HTR-8/SVneo (cell line): ENCODE measurements at places on chromosomes 2 and 18.
A peak's percentile ranks its signal among the peaks of the same experiment; 100 is the strongest.

GRCh38 chr2:230075988-230076631 lies 7.4 kb upstream of the SLC16A14 start:
- DNase-seq, result no peak

DNA sequence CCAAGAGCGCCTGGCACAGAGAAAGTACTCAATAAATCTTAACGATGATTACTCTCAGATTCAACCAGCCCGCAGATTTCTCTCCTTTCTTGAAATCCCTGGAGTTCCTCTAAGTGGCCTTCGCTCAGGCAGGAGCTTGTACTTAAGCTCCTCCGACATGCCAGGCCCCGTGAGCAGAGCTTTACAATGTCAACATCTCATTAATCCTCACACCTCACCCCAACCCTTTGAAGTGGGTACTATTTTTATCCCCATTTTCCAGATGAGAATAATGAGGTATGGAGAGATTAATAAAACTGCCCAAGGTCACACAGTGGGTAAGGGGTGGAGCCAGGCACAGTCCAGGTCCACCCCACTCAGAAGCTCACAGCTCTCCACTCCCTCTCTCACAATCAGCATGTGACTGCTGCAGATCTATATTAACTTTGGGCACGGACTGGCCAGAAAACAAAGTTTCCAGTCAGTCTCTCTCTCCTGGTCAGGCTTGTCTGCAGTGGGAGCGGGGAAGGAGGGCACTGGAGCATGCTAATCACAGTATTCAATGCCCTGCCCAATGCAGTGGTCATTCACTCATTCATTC lies 18.0 kb downstream of the DNMT3A start:
- DNase-seq, result no peak

GRCh38 chr2:98818164-98818563 lies 87.2 kb upstream of the MGAT4A start:
- DNase-seq, result no peak

DNA sequence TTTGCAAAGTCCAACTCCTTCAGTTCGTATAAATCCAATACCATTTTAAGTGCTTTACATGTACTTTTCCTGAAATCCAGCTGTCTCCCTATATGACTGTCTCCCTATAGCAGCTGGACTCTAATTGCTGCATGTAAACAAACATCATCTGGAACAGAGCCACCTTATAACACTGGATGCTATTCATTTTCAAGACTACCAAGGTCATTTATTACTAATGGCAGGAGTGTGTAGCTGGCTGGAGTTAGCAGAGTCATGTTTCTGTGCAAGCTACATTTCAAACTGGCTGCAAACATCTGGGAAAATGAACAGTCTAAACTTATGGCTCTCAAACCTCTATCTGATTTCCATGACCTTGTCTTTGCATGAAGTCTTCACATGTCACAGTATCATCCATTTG lies 575.2 kb downstream of the PIK3C3 start:
- DNase-seq, result no peak

DNA sequence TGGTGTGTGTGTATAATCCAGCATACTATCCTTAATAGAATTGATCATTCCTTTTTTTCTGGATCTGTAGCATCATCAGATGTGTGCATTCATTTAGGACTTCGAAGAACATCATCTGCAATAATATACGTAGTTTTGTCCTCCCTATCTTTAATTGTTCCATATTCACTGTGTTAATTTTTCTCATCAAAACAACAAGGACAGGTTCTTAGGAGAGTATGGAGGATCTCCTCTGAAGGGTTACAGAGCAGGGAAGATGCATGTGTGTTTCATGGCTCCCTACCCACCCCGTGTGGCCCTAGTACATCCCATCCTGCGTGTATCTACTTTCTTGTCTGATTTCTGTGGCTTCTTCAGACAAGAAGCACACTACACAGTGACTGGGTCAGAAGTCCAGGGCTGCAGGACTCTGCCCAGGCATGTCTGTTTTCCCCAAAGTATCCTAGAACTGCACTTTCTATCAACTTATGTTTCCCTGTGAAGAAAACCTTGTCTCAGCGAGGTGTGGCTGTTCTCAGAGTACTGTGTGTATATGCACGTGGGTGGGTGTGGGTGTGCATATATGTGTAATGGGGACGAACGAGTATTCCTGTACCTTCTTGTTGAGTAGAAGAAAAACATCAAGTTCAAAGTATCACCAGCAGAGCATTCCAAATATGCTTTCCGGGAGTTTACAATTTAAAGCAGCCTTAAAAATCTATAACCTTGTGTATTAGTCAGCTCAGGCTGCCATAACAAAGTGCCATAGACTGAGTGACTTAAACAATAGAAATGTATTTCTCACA lies 220.4 kb upstream of the FOSL2 start:
- no peak for DNase-seq

DNA sequence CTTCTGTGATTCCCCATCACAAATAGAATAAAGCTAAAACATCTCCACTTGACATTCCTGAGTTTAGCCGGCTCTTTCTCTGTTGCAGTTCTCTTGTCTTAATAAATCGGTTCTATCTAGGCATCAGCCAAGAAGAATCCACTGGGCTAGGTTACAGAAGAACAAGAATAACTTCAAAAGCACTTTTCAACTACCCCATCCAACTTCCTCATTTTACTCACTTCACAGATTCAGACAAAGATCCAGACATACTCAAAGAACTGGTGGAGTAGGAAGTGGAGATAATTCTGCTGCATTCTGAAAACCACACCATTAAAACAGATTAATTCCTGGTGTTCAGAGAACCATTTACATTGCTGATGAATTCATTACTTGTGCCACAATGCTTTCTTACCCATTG lies 9.6 kb upstream of the ALPK2 start:
- no peak for DNase-seq

GRCh38 chr18:34031810-34032209 lies 192.9 kb downstream of the NOL4 start:
- no peak for DNase-seq

DNA sequence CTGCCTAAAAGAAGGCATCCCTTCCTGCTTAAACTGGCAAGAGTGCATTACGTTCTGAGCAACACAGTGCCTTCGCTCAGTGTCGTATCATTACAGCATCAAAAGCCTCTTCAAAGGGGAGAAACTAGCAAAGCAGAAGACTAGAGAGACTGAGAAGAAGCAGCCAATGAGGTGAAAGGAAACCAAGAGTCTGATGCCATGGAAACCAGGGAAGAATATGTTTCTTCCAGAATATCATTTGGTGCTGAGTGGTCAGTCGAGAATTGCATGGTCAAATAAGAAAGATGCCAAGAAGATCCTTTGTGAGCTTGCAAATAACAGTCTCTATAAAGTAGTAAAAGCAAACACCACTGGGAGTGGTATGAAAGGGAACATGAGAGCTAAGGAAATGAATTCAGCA lies 312.1 kb upstream of the CHST9 start:
- no peak for DNase-seq

DNA sequence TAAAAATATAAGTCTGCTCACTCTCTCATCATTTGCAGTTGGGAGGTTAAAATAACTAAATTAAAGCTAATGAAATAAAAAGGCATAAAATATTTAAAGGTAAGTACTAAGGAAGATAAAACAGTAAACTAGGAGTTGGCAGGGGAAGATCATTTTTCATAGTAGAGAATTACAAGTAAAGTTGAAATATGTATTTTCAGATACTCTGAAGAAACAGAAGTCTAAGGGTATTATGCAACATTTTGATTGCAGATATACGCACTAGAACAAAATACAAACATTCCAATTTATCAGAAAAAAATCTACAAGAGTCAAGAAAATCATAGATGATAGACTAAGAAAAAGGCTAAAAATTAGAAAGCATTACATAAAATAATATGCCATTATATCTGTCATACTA lies 167.6 kb upstream of the CTAGE1 start:
- DNase-seq, result no peak

- no peak for DNase-seq
Measured at GRCh38 chr2:73423913-73424312, 38.3 kb downstream of the ALMS1 start.

- DNase-seq, result no peak
Measured at GRCh38 chr2:237594514-237594871, 4.0 kb upstream of the RAB17 start.

DNA sequence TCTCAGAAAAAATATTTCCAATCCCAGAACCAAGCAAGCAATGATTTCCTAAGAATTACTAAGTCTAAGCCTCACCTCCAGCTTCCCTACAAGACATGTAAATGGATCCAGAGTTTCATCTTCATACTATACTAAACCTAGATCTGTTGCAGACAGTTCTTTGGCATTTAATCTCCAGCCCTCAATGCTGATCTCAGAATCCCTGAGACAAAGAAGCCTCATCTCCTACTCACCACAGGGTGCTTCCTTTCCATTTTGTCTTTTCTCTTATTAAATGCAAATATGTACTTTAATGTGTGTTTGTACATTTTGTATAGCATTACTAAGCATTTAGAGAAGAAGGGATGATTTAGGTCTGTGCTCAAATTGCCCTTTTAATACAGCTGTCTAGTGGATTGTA lies 954.9 kb downstream of the TDRD15 start:
- DNase-seq, result no peak

GRCh38 chr2:235146871-235147565 lies 195.2 kb downstream of the SH3BP4 start:
- DNase-seq, result no peak

GRCh38 chr2:166057370-166058164 lies 70.3 kb downstream of the SCN1A start:
- no peak for DNase-seq

DNA sequence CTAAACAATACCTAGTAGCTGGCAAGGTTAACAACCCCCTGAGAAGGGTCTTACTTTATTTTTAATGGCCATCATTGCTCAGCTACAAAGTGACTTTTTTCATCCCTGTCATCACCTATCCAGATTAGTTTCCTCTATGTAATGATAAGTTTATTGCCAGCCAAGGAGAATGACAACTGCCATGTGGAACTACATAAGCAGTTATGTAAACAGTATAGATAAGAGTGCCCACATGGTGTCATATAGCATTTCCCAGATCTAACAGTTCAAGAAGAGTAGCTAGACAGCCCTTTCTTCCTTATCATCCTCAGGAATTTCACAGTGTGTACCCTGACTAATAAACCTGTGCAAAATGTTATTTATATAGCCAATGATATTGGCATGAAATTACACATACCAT lies 240.2 kb upstream of the PIK3C3 start:
- no peak for DNase-seq

DNA sequence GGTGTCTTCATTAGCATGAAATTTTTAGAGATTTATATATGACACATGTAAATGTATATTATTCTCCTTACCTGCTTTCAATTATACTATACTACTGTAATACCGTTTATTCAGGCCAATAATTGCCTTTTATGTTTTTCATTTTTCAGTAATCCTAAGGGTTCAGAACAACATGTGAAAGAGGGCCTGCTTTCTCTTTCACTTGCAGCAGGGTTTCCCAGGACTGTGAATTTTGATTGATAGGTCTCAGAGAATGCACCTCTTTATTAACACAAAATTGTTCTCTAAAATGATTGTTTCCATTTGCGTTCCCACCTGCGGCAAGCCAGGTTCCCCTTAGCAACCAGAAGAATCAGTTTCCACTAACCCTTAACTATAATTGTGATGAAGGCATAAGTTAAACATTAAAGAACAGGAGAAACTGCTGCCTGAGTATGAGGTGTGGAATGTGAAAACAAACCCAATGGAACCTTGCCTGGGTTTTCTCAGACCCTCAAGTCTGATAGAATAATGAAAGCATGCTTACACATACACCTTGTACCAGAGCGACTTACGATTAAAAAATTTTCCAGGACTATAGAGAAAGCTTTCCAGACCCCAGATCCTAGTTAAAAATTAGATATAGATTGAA lies 1591.2 kb upstream of the LRRTM1 start:
- no peak for DNase-seq

DNA sequence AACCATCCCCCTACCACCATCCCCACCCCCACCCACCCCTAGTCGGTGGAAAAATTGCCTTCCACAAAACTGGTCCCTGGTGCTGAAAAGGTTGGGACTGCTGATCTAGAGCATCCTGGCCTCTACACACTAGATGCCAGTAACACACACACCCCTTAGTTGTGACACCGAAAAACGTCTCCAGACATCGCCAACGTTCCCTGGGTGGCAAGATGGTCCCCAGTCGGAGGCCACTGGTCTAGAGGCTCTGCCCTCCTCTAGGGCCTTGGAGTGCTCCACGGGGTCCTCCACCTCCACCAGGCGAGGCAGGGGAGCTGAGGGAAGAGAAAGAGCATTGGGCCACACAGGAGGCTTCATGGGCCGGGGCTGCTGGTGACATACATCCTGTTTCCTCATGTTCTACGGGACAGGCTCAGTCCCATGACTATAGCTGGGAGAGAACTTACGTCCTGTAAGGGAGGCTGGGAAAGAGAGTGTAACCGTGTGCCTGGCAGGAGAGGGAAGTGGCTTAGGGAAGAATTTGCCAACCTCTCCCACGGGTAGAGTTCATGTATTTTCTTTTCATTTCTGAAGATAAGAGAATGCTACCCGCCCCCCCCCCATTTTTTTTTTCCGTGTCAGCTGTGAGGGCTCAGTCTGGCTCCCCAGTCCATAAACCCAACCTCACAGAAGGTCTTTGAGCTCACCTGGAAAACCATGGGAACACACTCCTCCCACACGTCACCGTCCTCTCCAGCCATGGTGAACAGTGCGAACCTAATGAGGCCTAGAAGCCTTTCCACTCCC lies 132.7 kb upstream of the MYCN start:
- no peak for DNase-seq

- DNase-seq, result no peak
Measured at GRCh38 chr2:68857855-68858456, 13.2 kb downstream of the BMP10 start.

- peak; percentile 28 for DNase-seq
Measured at GRCh38 chr2:172021955-172022354, 22.2 kb downstream of the METAP1D start.

- peak; percentile 63 for DNase-seq
Measured at GRCh38 chr2:120312860-120313694, 32.9 kb upstream of the INHBB start.

DNA sequence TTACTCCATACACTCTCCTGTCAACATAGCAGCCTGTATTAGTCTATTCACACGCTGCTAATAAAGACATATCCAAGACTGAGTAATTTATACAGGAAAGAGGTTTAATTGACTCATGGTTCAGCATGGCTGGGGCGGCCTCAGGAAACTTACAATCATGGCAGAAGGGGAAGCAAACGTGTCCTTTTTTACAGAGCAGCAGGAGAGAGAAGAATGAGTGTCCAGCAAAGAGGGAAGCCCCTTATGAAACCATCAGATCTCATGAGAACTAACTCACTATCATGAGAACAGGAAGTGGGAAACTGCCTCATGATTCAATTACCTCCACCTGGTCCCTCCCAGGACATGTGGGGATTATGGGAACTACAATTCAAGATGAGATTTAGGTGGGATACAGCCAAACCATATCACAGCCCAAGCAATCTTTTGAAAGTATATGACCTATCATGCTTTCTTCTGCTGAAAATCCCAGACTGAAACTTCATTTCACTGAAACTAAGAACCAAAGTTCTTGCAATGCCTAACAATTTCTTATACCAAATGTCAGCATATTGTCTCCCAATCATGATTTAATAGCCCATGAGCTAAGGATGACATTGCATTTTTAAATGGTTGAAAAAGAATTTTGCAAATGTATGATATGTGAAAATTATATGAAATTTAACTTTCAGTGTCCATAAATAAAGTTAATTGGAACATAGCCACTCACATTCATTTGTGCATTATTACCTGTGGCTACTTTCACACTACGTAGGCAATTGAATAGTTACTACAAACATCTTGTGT lies 686.8 kb upstream of the ZEB2 start:
- DNase-seq, result no peak

- DNase-seq, result no peak
Measured at GRCh38 chr2:98761267-98761781, 30.4 kb upstream of the MGAT4A start.

- DNase-seq, result no peak
Measured at GRCh38 chr2:14189929-14190328, 442.6 kb upstream of the LRATD1 start.
